ENCODE measurements at places on chromosomes 12 and 14.

- no peak for DNase-seq
These were observed 126.0 kb downstream of the CAPZA3 start for GRCh38 chr12:18863769-18864500.

DNA sequence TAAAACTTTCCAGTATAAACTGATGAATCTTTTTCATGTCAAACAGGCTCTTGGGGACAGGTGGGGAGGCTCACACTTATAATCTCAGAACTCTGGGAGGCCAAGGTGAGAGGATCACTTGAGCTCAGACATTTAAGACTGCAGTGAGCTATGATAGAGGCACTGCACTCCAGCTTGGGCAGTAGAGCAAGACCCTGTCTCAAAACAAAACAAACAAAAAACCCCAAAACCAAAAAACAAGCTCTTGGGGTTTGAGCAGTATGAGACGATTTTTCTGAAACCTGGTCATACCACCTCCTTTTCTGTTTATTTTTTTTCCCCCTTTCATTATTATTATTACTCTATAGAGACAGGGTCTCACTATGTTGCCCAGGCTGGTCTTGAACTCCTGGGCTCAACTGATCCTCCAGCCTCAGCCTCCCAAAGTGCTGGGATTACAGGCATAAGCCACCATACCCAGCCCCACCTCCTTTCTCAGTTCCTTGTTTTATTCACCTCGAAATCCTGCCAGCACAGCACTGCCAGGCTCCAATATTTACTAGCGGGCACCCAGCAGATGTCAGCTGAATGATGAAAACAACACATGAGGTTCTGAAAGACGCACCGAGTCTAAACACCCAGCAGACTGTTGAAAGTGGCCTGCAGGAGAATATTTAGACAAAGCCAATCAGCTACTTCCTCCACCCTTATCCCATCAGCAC is 19.5 kb upstream of the CDK17 start:
- no peak for DNase-seq

- DNase-seq = no peak
These were observed 37.4 kb downstream of the SPTLC2 start for GRCh38 chr14:77579065-77579464.

DNA sequence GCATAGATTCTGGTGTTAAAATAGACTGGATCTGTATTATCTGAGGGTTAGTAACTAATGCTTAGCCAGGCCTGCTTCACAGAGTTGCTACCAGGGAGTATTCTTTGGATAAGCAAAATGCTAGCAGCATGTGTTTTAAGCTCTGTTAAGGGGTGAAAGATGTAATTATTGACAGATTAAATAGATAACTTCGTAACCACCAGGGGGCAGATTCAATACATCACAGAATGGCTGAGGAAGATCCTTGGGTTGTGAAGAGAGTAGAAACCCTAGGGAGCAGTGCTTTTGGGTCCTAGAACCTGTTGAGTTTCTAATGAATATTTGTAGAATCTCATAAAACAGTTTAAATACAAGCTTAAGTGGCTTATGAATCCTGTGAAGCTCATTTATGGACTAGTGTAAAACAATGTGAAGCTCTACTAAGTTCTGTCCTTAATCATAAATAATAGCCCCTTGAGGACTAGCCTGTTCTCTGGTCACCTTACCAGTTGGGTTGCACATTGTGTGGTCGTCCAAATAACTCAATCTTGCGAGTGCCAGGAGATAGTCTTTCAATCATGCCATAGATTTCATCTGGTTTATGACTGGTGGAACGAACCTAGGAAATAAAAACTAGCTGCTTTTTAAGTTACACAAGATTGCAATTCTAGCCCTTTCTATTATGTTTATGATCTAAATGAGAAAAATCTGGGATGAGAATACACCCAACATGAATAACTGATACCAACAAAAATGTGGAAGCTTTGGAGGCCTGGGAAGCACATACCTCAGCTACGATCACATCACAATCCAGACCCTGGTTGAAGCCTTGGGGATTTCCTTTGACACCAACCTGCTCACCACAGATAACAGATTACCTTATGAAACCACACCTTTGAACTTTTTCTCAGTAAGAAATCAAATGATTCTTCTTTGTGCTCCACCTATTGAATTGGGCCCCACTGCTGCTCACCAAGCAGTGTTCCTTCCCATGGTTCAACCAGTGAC is 12.3 kb downstream of the METTL3 start:
- DNase-seq = peak; percentile 36

GRCh38 chr12:41034686-41035085 is 153.4 kb upstream of the PDZRN4 start:
- no peak for DNase-seq

DNA sequence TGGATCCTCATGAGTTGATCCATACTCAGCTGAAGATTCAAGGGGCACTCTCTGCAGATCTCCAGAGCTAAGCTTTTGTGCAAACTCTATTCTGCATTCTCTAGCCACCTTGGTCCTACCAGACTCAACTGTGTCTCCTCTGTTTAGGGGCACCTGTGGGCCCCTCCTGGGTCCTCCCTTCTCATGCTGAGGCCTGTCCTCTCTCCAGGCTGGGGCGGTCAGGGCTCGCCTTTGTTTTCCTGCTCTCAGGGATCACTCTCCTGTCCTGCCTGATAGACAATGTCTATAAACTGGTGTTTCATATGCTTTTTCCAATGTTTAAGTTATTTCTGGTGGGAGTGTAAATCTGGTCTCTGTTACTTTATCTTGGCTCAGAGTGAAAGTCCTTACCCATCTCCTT is 11.6 kb upstream of the KIF26A start:
- no peak for DNase-seq

DNA sequence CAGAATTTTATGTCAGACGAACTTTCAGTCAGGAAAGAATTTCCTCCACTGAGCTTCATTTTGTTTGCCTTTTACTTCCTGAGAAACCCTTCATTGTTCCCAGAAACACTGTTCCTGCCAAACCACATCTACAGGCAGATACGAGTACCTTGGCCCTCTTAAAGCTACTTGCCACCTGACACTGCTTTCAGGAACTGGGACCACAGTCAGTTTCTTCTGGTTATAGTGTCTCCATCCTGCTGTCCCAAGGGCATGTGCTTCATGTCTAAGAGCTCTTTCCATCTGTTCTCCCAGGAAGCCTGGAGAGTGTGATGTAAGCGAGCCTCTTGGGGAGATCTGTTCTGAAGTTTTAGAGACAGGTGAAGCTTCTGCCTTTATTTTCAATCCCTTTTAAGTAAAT is 161.7 kb upstream of the PLEKHA5 start:
- DNase-seq = no peak

GRCh38 chr12:132154341-132154761 is 10.1 kb downstream of the NOC4L start:
- DNase-seq = no peak

DNA sequence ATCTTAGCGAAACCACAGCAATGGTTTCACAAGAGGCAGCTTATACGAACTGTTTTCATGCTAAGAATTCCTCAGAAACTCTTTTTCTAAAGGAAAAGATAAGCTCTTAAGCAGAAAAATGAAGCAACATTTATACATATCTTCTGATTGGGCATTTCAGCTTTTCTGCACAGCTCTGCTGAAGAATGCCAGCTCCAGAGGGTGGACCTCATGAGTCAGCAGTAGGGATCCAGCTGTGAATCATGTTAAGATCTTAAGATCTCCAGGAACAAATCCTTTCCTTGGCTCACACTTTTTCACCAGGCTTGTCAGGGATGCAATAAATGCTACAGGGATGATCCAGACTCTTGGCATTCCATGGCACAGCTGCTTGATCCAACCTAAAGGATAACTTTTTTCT is 477.1 kb upstream of the CCDC196 start:
- DNase-seq = peak; percentile 4

GRCh38 chr12:93831374-93831773 is 154.2 kb downstream of the CRADD start:
- no peak for DNase-seq

DNA sequence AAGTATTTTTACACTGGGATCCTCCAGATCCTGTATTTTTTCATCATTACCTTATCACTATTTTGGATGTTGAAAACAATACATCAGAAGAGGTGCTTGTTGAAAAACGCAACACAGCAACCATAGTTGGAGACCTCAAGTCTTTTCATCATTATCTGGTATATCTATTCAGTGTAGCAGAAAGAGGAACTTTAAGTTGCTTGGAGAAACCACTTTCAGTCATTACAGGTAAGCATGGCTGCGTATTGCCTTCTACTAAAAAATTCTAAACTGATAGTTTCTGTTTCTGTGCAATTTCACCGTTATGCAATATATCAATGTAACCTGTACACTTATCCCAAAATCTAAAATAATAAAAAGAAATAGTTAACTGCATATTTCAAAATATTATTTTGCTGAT is 32.2 kb upstream of the PTPRQ start:
- no peak for DNase-seq

DNA sequence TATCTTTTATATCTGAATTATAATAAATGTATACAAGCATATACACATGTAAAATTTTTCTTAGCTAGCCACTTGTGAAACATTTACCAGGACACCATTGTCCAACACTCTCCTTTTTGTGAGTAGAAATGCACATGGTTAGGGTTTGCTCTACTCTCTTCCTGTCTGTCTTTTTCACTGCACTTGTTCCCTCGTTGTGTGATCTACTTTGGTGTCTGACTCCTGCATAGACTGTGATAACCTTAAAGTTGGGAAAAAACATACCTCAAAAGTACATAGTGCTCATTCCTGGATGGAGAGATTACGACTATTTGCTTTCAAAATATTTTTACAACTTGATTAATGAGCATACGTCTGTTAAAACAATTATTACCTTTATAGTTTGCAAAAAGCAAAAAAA is 294.1 kb upstream of the FLRT2 start:
- DNase-seq = no peak

GRCh38 chr12:124273630-124274029 is 21.3 kb upstream of the RFLNA start:
- DNase-seq = peak; percentile 62

DNA sequence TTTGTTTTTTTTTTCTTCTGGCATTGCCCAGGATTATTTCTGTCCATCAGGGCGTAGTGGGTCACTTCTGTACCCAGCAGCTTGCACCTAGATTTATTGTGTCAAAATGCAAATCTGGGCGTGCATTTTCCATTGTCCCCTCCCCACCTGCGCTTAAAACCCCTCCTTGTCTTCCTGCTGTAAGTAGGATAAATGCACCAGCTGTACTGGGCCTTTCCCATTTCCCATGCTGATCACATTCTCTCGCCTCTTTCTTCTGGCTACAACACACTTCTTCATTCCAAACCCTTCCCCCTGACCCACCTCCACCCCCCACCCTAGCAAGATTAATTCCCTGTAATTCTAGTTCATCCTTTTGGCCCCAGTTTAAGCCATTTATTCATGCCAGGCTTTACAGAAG is 128.0 kb downstream of the ETV6 start:
- no peak for DNase-seq

DNA sequence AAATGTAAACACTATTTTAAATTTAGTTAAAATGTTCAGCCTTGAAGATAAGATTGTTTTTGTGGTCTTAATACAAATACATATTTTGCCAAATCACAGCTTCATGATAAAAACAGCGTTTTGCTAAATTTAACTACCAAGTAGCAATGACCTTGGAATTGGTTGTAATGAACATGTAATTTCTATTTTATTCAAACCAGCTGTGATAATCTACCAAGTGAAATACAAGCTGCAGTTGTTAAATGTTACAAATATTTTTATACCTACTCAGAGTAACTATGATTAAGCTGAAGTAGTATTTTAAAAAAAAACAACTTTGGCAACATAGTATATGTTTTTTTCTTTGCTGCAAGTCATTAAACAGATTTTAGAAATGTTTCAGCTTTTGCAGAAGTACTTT is 96.2 kb downstream of the CPSF2 start:
- no peak for DNase-seq

DNA sequence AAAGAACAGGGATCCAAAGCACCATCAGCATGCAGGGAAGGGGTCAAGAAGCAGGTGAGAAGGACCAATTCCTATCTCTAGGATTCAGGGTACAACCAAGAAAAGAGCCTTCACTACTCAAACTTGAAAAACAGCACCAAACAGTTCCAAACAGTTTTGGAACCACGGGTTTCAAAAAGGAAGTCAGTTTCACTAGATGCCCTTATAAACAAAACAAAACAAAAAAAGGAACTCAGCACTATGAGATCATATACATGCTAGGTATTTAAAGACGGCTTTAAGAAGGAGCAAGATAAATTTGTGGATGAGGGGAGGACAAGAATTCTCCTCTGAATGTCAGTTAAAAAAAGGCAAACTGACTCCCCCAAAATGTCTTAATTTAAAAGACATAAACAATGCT is 6.0 kb downstream of the INSM2 start:
- DNase-seq = no peak

DNA sequence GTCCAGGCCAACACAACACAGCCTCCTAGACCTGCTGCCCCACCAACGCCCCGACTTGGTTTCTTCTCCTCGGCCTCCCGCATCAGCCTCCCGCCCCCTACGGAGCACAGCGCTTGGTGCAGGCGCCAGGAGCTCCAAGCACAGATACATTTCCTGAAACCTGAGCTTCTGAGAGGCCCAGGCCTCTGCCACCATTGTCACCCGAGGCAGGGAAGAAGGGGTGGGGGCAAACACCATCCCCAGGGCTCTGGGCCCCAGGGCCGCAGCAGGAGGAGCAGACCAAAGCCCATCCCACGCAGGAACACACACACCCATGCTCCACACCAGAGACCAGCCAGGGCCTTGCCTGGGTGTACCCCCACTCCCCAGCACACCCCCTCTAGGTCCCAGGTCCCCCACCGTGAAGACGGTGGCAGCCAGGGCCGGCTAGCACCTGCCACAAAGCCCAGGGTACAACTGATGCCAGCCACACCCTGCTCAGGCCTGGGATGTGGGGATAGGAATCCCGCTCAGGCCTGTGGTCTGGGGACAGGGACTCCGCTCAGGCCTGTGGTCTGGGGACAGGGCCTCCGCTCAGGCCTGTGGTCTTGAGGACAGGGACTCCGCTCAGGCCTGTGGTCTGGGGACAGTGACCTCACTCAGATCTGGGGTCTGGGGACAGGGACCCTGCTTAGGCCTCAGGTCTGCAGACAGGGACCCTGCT is 5.4 kb downstream of the JAG2 start:
- DNase-seq = no peak

DNA sequence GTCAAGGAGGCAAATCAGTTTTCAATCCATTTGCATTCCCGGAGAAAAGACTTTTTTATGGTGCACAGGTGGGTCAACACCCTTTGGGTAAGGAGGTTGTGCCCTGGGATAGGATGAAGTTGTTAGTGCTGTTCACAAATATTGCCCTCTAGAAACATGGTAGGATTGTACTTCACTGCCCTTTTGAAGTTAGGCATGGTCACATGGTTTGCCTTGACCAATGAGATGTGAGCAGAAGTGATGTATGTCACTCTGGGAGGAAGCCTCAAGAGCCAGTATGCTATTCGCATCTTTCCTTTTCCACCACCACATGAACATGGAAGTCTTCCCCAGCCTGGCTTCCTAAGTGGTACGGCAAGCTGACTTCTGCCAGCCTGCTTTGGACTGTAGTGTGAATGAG is 182.7 kb downstream of the TMX1 start:
- no peak for DNase-seq
